ENCODE measurements at places on chromosomes 12 and 14. TPM values are rescaled to one million over a fixed set of nuclear protein-coding genes. Genes with fewer than 3 reads are reported as not detected.

OR4E2 gene
- total RNA-seq = not detected

SERPINA9 gene
- total RNA-seq = not detected

- H3K4me3 ChIP-seq = no peak overlapping the region
- DNase-seq = no peak
- H3K27me3 ChIP-seq = peaks cover 23% of the 10 kb centered on the region
- no peaks in the 10 kb centered on the region for H3K36me3 ChIP-seq
- no peak overlapping the region for H3K27ac ChIP-seq
- no peaks in the 10 kb centered on the region for H3K4me1 ChIP-seq
Observed at GRCh38 chr14:21038441-21039422, 3.4 kb upstream of the RNASE7 start.

- peaks cover 6% of the 10 kb centered on the region for H3K27me3 ChIP-seq
- H3K36me3 ChIP-seq = no peaks in the 10 kb centered on the region
- H3K4me1 ChIP-seq = no peaks in the 10 kb centered on the region
- H3K27ac ChIP-seq = no peak overlapping the region
- H3K4me3 ChIP-seq = no peak overlapping the region
- DNase-seq = no peak
Observed at GRCh38 chr12:8834230-8834629, 11.8 kb downstream of the A2ML1 start.

DNA sequence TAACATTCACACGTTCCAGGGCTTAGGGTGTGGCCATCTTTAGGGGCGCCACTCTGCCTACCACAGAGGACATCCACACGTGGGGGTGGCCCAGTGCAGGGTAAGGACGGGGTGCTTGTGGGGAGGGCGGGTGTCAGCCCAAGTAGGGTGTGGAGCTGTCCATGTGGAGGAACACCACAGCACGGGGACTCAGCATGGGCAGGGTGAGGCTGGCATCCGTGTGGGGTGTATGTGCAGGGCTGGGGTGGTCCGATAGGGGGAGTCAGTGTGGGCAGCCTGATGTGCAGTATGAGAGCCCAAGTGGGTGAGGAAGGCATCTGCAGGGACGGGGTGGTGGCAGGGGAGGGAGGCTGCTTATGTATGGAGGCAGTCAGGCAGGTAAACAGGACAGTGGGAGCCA is 17.7 kb downstream of the PSMC1 start:
- peaks cover 6% of the 10 kb centered on the region for H3K4me1 ChIP-seq
- H3K4me3 ChIP-seq = no peak overlapping the region
- no peak overlapping the region for H3K27ac ChIP-seq
- H3K27me3 ChIP-seq = no peaks in the 10 kb centered on the region

PPP2R5E gene
- total RNA-seq = 48.4 TPM

DDX23 gene
- total RNA-seq = 135 TPM

GRCh38 chr14:20553024-20553423 is 7.8 kb downstream of the RNASE9 start:
- H3K4me1 ChIP-seq = no peaks in the 10 kb centered on the region
- H3K27ac ChIP-seq = no peak overlapping the region
- H3K27me3 ChIP-seq = peaks cover 7% of the 10 kb centered on the region

GRCh38 chr14:103045371-103045869 is 11.9 kb downstream of the CDC42BPB start:
- H3K4me3 ChIP-seq = peak overlapping the region; percentile 29
- no peak for DNase-seq
- no peak overlapping the region for H3K27ac ChIP-seq
- H3K27me3 ChIP-seq = peaks cover 8% of the 10 kb centered on the region
- H3K36me3 ChIP-seq = no peaks in the 10 kb centered on the region
- H3K4me1 ChIP-seq = peaks cover 4% of the 10 kb centered on the region

ITPR2 gene
- total RNA-seq = 43.5 TPM

LRRIQ1 gene
- total RNA-seq = not detected

DNA sequence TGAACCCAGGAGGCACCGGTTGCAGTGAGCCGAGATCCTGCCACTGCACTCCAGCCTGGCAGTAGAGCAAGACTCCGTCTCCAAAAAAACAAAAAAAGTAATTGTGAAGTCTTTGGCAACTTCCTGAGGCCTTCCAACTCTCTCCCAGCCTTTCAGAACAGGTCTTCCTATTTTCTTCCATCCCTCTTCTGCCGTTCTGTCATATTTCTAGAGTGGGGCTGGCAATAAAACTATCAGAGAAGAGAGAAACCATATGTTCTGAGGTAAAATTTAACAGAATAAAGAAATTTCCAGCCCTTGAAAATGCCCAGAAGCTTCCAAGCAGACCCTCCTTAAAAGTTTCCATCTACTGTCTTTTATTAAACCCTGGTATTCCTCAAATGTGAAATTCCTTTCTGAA is 100.4 kb downstream of the HMGA2 start:
- H3K27me3 ChIP-seq = peaks cover 27% of the 10 kb centered on the region
- H3K36me3 ChIP-seq = no peaks in the 10 kb centered on the region
- DNase-seq = no peak
- H3K4me1 ChIP-seq = peaks cover 2% of the 10 kb centered on the region
- H3K4me3 ChIP-seq = no peak overlapping the region
- H3K27ac ChIP-seq = no peak overlapping the region

LGR5 gene
- total RNA-seq = not detected

DNA sequence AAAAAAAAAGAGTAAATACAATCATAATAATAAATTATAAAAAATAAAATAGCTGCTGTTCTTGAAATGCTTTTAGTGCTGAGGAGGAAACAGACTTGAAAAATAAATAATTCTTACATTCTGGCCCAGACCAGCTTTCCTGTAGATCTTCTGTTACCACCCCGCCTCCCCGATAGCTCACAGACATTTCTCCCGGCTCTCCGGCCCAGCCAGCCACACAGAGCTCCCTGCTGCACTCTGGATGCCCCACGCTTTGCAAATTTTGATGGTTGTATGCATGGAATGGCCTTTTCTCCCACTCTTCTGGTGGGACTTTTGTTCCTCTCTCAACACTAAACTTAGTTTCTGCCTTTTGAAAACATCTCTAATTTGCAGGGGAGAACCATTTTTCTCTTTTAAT is 249.3 kb downstream of the ATP23 start:
- no peaks in the 10 kb centered on the region for H3K36me3 ChIP-seq
- no peak for DNase-seq

- peak overlapping the region; percentile 7 for H3K27ac ChIP-seq
- no peaks in the 10 kb centered on the region for H3K27me3 ChIP-seq
- H3K36me3 ChIP-seq = peaks cover 49% of the 10 kb centered on the region
- DNase-seq = no peak
- H3K4me3 ChIP-seq = no peak overlapping the region
- H3K4me1 ChIP-seq = peaks cover 33% of the 10 kb centered on the region
Observed at GRCh38 chr14:22768947-22769346, 2.5 kb downstream of the OXA1L start.

GRCh38 chr12:19946550-19946949 is 421.8 kb upstream of the PDE3A start:
- H3K27me3 ChIP-seq = no peaks in the 10 kb centered on the region
- no peaks in the 10 kb centered on the region for H3K4me1 ChIP-seq
- H3K4me3 ChIP-seq = no peak overlapping the region
- H3K36me3 ChIP-seq = no peaks in the 10 kb centered on the region
- no peak for DNase-seq
- no peak overlapping the region for H3K27ac ChIP-seq

- H3K27me3 ChIP-seq = peaks cover 8% of the 10 kb centered on the region
- no peak for DNase-seq
- H3K27ac ChIP-seq = no peak overlapping the region
- no peaks in the 10 kb centered on the region for H3K36me3 ChIP-seq
Observed at GRCh38 chr12:34163443-34163842, 141.1 kb downstream of the ALG10 start.

DNA sequence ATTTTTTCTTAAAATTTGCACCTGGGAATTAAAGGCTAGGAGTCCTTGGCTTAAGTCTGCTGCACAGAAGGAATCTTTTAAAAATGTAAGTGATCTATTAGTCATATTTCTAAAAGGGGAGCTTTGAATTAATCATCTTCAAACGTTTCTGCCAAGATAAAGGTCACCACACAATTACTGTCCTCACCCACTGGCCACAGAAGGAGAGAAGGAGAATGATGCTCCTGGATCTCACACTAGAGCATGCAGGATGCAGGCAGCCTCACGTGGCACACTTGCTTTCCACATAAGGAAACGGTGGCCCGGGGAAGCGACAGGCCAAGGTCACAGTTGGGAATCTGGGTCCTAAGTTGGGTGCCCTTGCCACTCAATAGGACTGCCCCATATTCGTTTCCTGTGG is 16.9 kb downstream of the PLEKHG7 start:
- peaks cover 3% of the 10 kb centered on the region for H3K27me3 ChIP-seq
- H3K4me1 ChIP-seq = no peaks in the 10 kb centered on the region
- no peak for DNase-seq
- H3K36me3 ChIP-seq = no peaks in the 10 kb centered on the region
- no peak overlapping the region for H3K27ac ChIP-seq

- no peak overlapping the region for H3K4me3 ChIP-seq
- H3K4me1 ChIP-seq = no peaks in the 10 kb centered on the region
- H3K36me3 ChIP-seq = no peaks in the 10 kb centered on the region
- H3K27ac ChIP-seq = no peak overlapping the region
Observed at GRCh38 chr14:33414041-33414440, 475.4 kb downstream of the NPAS3 start.

GRCh38 chr12:45331552-45331951 is 115.7 kb downstream of the ANO6 start:
- peaks cover 14% of the 10 kb centered on the region for H3K36me3 ChIP-seq
- no peaks in the 10 kb centered on the region for H3K27me3 ChIP-seq
- H3K4me1 ChIP-seq = peaks cover 6% of the 10 kb centered on the region
- no peak overlapping the region for H3K4me3 ChIP-seq
- H3K27ac ChIP-seq = no peak overlapping the region

DNA sequence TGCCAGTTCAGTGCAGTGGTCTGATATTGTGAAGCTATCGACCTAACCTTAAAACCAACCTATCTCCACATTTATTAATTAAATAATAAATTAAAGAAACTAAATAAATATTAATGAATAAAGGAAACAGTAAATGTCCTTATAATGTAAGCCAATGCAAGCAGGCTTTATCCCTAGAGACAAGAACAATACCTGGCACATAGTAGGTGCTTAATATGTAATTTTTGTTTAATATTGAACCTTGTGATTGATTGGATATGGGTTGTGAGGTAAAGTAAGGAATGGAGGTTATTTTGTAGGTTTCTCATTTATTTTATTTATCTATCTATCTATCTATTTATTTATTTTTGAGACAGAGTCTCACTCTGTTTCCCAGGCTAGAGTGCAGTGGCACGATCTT is 7.8 kb upstream of the TUBA1B start:
- H3K36me3 ChIP-seq = peaks cover 6% of the 10 kb centered on the region
- no peak overlapping the region for H3K27ac ChIP-seq
- H3K4me3 ChIP-seq = no peak overlapping the region
- DNase-seq = no peak
- peaks cover 3% of the 10 kb centered on the region for H3K4me1 ChIP-seq

CSRNP2 gene
- 20.0 TPM for total RNA-seq
